ENCODE measurements at places on chromosomes 4 and X.

GRCh38 chrX:50988649-50989048 lies 78.1 kb downstream of the BMP15 start:
- DNase-seq, result no peak

DNA sequence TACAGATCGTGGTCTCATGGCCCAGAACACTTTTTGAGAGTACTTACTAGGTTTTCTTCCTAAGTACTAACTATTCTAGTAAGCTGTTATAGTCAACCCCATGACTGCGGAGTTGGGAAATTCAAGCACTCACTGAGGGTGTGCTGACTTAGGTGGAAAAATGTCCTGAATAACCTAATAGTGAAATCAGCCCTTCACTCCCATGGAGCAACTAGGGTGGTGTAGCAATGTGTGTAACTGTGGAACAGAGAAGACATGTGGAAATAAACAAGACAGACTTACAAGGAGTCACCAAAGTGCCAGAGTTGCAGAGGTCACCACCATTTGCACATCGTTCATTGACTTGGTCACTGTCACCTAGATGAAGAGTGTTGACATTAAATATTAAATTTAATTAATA lies 12.1 kb upstream of the VSIG4 start:
- DNase-seq, result no peak

DNA sequence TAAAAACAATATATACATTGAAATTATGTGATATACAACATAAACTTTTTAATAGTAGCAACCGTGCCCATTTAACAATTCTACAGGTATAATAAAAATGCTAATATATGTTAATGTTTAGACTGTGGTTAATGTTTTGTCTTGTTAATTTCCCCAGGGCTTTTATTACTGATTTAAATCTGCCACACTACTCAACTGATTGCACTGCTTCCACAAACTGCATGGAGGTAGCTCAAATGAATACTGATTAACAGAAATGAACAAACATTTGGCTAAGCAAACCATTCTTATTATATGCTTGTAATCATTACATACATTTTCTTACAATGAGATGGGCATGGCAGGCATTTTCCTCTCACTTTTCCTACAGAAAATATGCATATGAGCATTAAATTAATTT lies 275.9 kb downstream of the GPC3 start:
- no peak for DNase-seq

DNA sequence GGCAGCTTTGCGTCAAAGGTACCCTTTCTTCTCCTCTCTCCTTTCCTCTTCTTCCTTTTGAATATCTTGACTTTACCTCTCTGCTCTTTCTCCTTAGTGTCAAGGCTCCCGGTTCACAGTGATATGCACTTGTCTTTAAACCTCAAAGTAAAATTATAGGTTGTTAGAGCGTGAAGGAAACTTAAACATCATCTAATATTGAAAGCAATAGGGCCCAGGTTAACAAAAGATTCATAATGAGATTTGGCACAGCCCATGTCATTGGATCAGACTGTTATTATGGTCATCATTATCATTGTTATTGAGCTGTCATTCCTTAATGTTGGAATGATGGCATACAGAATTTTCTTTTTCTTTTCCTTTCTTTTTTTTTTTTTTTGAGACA lies 32.5 kb downstream of the FTHL17 start:
- DNase-seq, result no peak

- DNase-seq, result no peak
These were observed 4.3 kb downstream of the PNCK start for GRCh38 chrX:153669174-153669890.

DNA sequence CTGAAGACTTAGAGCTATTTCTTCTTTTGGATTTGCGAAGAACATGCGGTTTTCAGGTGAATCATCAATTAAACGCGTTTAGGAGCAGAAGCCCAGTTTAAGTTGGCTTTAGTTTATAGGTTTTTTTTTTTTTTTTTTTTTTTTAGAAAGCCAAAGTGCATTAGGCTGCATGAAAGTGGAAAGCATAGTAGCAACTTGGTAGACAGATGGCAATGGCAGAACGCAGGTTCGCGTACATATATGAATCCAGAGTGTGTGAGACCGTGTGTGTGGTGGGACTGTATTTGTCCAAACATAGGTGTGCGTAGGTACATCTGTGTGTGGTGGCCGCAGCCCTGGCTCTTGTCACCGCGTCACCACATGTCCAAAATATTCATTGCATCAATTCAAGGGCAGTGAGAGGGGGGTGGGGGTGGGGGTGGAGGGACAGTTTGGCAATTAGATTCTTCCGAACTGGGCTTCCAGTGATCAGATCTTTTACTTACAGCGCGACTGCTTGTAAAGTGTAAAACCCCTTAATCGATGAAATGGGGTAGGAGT lies 901 bp downstream of the JADE1 start:
- no peak for DNase-seq

DNA sequence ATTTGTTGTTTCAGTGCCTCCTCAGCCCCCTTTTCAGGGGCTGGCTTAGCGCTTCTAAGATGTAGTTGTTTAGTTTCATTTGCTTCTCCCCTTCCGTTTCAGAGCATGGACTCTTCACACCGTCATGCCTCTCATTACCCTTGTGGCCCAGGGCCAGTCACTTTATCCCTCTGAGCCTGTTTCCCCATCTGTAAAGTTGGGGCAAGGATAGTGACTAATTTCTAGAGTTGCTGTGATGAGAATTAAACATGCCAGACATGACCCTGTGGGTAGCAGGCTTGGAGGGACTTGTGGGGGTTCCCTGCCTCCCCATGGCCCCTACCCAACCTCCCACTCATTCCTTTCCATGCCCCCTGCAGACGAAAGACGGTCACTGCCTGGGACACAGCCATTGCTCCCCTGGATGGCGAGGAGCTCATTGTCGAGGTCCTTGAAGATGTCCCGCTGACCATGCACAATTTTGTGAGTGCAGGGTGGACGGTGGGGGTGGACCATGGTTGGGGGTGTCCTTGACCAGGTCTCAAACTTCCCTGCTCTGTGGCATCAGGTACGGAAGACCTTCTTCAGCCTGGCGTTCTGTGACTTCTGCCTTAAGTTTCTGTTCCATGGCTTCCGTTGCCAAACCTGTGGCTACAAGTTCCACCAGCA lies 3.6 kb downstream of the ARAF start:
- no peak for DNase-seq

- no peak for DNase-seq
These were observed 176.2 kb downstream of the MID1 start for GRCh38 chrX:10444204-10444603.

- DNase-seq, result no peak
These were observed 1094.7 kb upstream of the TENM3 start for GRCh38 chr4:181148470-181148869.

DNA sequence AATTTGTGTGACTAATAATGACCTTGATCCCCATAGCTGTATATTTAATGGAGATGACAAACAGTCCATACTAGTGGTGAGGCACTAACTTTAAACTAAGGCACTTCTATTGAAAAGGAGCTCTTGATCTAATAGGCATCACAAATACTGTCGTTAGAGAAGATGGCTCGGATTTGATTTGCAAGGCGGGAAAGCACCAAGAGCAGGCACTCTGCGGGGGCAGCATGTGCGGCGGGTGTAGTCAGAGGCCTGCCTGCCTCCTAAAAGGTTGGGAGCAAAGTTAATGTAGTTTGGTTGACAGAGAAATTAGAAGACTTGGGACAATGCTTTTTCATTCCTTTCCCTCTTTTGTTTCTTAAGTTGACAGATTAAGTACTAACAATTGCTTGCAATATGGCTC lies 278.8 kb downstream of the CFAP299 start:
- DNase-seq, result peak; percentile 9

- no peak for DNase-seq
These were observed 105.5 kb downstream of the HDAC8 start for GRCh38 chrX:72467135-72467534.
